ENCODE measurements at places on chromosomes 6 and 20. TPM values are rescaled to one million over a fixed set of nuclear protein-coding genes. Genes with fewer than 3 reads are reported as not detected.

The ELOVL4 gene
- 2.1 TPM for total RNA-seq

The GRIK2 gene
- total RNA-seq, result 0.05 TPM

The VGLL2 gene
- not detected for total RNA-seq

The DEFB112 gene
- total RNA-seq, result not detected

The CNR1 gene
- 0.14 TPM for total RNA-seq

The SRSF12 gene
- 1.0 TPM for total RNA-seq

The SLC13A3 gene
- total RNA-seq, result 1.5 TPM

The RIPOR2 gene
- 10.9 TPM for total RNA-seq

The WFDC12 gene
- total RNA-seq, result not detected

The MTO1 gene
- 22.9 TPM for total RNA-seq

DNA sequence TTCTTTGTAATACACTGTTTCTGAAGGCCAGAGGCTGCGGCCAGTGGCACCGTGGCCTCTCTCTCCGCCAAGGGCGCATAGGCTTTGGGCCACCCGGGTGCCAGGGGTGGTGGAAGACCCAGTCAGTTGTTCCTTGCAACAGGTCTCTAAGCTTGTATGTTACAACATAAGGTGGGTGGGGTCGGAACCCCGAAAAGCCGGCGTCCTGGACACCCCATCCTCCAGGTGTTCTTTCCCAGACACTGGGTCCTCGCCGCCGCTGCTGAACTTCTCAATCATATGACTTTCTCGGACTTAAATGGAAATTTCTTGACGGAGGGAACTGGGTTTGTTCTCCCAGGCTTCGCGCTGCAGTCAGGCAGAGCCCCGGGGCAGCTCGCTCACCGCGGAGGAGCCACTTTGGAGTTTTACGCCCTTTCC is 983 bp upstream of the KCNQ5 start:
- H3K27ac ChIP-seq, result no peak overlapping the region
- H3K4me1 ChIP-seq, result peaks cover 24% of the 10 kb centered on the region
- DNase-seq, result no peak
- no peaks in the 10 kb centered on the region for H3K36me3 ChIP-seq
- no peak overlapping the region for H3K4me3 ChIP-seq

- no peak for DNase-seq
- H3K36me3 ChIP-seq, result no peaks in the 10 kb centered on the region
- no peaks in the 10 kb centered on the region for H3K27me3 ChIP-seq
- H3K4me3 ChIP-seq, result no peak overlapping the region
These were observed 113.6 kb upstream of the DST start for GRCh38 chr6:56756219-56756789.

- peaks cover 2% of the 10 kb centered on the region for H3K4me1 ChIP-seq
- no peaks in the 10 kb centered on the region for H3K36me3 ChIP-seq
- H3K27me3 ChIP-seq, result no peaks in the 10 kb centered on the region
- DNase-seq, result no peak
- H3K27ac ChIP-seq, result peak overlapping the region; percentile 18
These were observed 97.1 kb upstream of the CEP85L start for GRCh38 chr6:118748311-118749062.

- peaks cover 1% of the 10 kb centered on the region for H3K36me3 ChIP-seq
- DNase-seq, result no peak
- H3K27me3 ChIP-seq, result no peaks in the 10 kb centered on the region
- no peak overlapping the region for H3K27ac ChIP-seq
These were observed 54.4 kb downstream of the FAM184A start for GRCh38 chr6:119024111-119024510.

DNA sequence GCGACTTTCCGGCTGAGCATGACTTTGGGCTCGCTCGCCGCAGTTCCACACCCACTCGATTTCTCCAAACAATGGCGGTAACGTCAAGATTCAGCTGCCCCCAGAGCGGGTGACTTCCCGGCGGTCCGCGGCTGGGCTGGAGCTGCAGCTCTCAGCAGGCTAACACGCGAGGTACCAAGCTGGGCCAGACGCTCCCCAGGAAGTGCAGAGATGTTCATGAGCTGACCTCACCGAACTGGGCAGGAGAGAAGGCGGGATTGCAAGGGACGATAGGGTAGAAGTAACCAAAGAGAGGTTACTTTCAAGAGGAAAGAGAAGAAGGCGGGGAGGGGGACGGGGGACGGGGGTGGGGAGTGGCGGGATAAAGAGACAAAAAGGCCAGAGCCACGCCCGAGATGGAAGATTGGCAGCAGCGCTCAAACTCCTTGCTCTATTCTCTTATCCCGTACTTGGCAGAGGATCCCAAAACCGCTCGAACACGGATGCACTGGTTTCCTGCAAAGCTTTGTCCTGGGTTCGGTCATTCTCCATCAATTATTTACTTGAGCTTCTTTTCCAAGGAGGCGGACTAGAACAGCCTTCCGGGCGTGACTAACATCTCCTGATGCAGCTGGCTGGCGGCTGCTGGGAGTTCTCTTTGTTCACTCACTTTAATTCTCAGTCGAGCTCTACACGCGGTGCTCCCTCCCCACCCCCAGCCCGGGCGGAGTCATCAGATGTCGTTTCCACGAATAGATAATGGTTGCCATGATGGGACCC is at the start of gene MTCL3:
MTCL3 (minus strand) TSS at position 626 of the 759 bp plus-strand sequence.
- no peak within 1 kb of the TSS for H3K27ac ChIP-seq
- no peaks in the 10 kb centered on the region for H3K36me3 ChIP-seq
- H3K27me3 ChIP-seq, result peaks cover 15% of the 10 kb centered on the region

- no peaks in the 10 kb centered on the region for H3K27me3 ChIP-seq
- no peaks in the 10 kb centered on the region for H3K36me3 ChIP-seq
- H3K4me1 ChIP-seq, result peaks cover 6% of the 10 kb centered on the region
- DNase-seq, result no peak
These were observed 493 bp downstream of the CRYBG1 start for GRCh38 chr6:106360989-106361430.

DNA sequence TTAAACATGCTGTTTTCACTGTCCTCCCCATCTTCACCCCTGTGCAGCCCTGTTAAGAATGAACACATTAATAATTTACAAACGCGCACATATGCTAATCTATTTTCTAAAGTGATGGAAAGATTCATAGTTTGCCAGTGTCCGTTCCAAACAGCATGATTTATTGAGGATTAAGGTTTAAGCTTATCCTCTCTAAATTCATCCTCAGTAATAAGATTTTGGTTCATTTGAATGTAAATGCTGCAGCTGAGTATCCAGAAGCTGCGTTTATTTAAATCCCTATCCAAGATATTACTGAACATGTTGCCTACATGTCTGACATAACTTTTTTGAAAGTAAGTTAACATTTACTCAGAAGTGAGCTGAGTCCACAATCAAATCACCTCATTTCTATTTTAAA is 42.8 kb upstream of the FAM135A start:
- no peaks in the 10 kb centered on the region for H3K36me3 ChIP-seq
- H3K4me1 ChIP-seq, result no peaks in the 10 kb centered on the region
- no peak for DNase-seq
- no peak overlapping the region for H3K27ac ChIP-seq
- no peaks in the 10 kb centered on the region for H3K27me3 ChIP-seq

DNA sequence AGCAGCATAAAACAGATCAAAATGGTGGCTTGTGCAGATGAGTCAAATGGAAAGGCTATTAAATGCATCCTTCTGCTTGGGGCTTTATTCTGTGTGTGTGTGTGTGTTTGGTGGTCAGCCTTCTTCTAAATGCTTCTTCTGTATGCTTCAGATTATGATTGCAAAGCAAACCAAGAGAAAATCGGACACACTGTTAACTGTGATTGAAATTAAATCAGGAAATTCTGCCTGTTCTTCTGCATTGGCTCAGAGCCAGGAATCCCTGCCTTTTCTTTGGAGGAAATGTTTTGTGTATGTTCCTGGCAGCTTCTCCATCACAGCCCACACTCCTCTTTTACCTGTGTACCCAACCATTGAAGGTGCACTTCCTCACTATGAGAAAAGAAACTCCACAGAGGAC is 22.3 kb upstream of the PDE10A start:
- DNase-seq, result no peak
- no peaks in the 10 kb centered on the region for H3K27me3 ChIP-seq
- no peaks in the 10 kb centered on the region for H3K36me3 ChIP-seq

DNA sequence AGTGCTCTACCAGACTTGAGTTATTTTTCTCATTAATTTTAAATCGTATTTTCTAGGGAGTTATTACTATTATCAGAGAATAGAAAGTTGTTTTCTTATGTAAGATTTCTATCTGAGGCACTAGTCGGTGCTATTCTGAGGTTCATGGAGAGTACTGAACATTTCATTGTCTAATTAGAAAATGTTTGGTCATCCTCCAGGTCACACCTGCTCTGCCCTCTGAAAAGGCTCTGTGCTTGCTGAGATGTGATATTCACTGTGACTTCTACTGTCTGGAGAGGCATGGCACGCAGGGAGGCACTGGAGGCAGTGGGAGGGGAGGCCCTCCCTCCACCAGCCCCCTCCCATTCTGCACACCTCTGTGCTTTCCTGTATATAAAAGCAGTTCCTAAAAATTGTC is 3.0 kb downstream of the SYNDIG1 start:
- no peaks in the 10 kb centered on the region for H3K36me3 ChIP-seq
- no peak for DNase-seq
- peaks cover 6% of the 10 kb centered on the region for H3K4me1 ChIP-seq
- no peak overlapping the region for H3K27ac ChIP-seq
- H3K4me3 ChIP-seq, result no peak overlapping the region

- H3K27ac ChIP-seq, result no peak overlapping the region
- DNase-seq, result no peak
- H3K36me3 ChIP-seq, result peaks cover 1% of the 10 kb centered on the region
- H3K4me1 ChIP-seq, result peaks cover 7% of the 10 kb centered on the region
- no peaks in the 10 kb centered on the region for H3K27me3 ChIP-seq
- no peak overlapping the region for H3K4me3 ChIP-seq
These were observed 11.6 kb upstream of the VNN1 start for GRCh38 chr6:132725471-132725870.

- no peaks in the 10 kb centered on the region for H3K4me1 ChIP-seq
- no peak overlapping the region for H3K4me3 ChIP-seq
- DNase-seq, result no peak
- no peaks in the 10 kb centered on the region for H3K36me3 ChIP-seq
- H3K27ac ChIP-seq, result no peak overlapping the region
These were observed 319.6 kb upstream of the ARID1B start for GRCh38 chr6:156457601-156458000.

DNA sequence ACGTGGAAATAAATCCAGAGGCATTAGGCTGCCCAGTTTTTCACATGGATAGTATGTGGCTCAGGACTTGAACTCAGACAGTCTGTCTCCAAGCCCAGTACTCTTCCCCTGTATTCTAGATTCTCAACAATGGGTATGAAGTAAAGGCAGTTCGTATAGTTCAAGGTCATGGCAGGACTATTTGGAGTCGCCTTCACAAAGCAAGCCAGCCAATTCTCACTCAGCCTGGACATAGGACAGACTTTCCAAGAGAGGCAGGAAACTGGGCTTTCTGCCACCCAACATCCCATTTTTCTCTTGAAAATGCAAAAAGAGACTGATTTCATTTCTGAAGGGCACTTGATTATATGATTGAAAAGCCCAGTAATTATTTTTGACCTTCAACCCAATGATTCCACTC is 111.0 kb downstream of the EDN1 start:
- H3K4me1 ChIP-seq, result no peaks in the 10 kb centered on the region
- no peaks in the 10 kb centered on the region for H3K27me3 ChIP-seq
- no peak overlapping the region for H3K4me3 ChIP-seq
- H3K36me3 ChIP-seq, result no peaks in the 10 kb centered on the region

GRCh38 chr20:47281376-47281775 is 75.1 kb downstream of the ZMYND8 start:
- H3K4me1 ChIP-seq, result no peaks in the 10 kb centered on the region
- H3K36me3 ChIP-seq, result peaks cover 24% of the 10 kb centered on the region
- H3K27me3 ChIP-seq, result no peaks in the 10 kb centered on the region
- H3K27ac ChIP-seq, result no peak overlapping the region

DNA sequence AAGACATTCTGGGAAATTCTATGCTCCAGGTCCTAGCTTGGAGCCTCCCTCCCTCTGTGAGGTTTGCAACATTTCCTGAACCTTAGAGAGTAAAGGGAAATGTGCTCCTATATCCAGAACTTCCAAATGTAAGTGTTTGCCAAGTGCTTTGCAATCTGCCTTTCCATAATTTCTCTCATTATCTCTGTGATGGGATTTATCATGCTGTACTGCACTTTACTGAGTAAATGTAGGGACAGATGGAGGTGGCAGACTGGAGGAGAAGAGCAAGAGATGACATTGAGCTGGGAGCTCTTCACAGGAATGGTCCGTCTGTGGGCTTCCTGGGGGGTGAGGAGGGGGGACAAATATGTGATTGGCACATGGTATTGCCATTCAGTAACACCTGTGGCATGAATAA is 184.3 kb downstream of the SOX4 start:
- no peaks in the 10 kb centered on the region for H3K4me1 ChIP-seq
- no peak overlapping the region for H3K4me3 ChIP-seq
- no peaks in the 10 kb centered on the region for H3K27me3 ChIP-seq

GRCh38 chr6:31158863-31159855 is 770 bp downstream of the TCF19 start:
- H3K4me3 ChIP-seq, result peak overlapping the region; percentile 66
- H3K27me3 ChIP-seq, result no peaks in the 10 kb centered on the region
- H3K27ac ChIP-seq, result no peak overlapping the region
- peaks cover 14% of the 10 kb centered on the region for H3K4me1 ChIP-seq
- H3K36me3 ChIP-seq, result no peaks in the 10 kb centered on the region

GRCh38 chr6:70107852-70108629 is 194.8 kb downstream of the COL9A1 start:
- peaks cover 5% of the 10 kb centered on the region for H3K27me3 ChIP-seq
- H3K4me1 ChIP-seq, result no peaks in the 10 kb centered on the region
- no peak for DNase-seq
- H3K36me3 ChIP-seq, result no peaks in the 10 kb centered on the region
- H3K4me3 ChIP-seq, result no peak overlapping the region

- no peak for DNase-seq
- H3K36me3 ChIP-seq, result no peaks in the 10 kb centered on the region
- H3K27ac ChIP-seq, result no peak overlapping the region
- no peak overlapping the region for H3K4me3 ChIP-seq
These were observed 4.6 kb downstream of the KCNK15 start for GRCh38 chr20:44750081-44750805.

- H3K27me3 ChIP-seq, result no peaks in the 10 kb centered on the region
- no peak overlapping the region for H3K27ac ChIP-seq
- H3K4me1 ChIP-seq, result no peaks in the 10 kb centered on the region
- H3K4me3 ChIP-seq, result no peak overlapping the region
These were observed 16.4 kb downstream of the CEBPB start for GRCh38 chr20:50207026-50207425.

- no peaks in the 10 kb centered on the region for H3K4me1 ChIP-seq
- no peak overlapping the region for H3K4me3 ChIP-seq
- H3K36me3 ChIP-seq, result no peaks in the 10 kb centered on the region
- H3K27ac ChIP-seq, result no peak overlapping the region
- H3K27me3 ChIP-seq, result no peaks in the 10 kb centered on the region
These were observed 5.2 kb downstream of the EBF4 start for GRCh38 chr20:2697768-2698167.

- H3K36me3 ChIP-seq, result no peaks in the 10 kb centered on the region
- no peak overlapping the region for H3K4me3 ChIP-seq
- DNase-seq, result no peak
These were observed 8.6 kb downstream of the TAAR1 start for GRCh38 chr6:132650429-132650828.
